ENCODE measurements at places on chromosomes 3 and 15. TPM values are rescaled to one million over a fixed set of nuclear protein-coding genes. Genes with fewer than 3 reads are reported as not detected.

DNA sequence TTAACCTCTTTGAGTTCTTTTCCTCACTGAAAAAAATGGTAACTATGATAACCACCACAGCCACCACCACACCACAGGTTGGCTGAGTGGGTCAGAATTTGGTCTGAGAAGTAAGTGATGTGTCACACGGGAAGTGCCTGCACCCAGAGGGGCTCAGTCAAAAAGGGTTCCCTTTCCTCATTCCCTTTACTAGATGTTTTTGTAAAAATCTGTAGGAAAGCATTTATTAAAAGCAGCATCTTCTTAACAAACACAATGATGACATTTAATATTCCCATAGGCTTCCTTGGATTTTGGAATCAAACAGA is 23.2 kb downstream of the CFAP92 start:
- DNase-seq: no peak

DNA sequence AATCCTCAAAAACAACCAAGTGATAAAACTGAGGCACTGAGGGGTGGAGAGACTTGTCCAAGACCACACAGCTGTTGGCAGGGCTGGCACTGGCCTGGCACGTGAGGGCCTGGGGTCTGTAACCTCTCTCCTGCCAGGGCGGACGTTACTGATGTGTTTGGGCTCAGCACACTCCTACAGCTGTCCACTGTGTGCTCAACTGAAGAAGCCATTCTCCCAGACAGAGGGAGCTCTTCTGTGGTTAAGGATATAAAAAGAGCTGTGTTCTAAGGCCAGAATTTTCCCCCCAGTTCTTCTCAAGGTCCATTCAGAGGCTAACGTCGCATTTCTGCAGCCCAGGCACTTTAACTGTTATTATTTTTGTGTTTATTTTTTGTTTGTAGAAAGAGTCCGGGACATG is 429.0 kb upstream of the ATP11B start:
- no peak for DNase-seq

DNA sequence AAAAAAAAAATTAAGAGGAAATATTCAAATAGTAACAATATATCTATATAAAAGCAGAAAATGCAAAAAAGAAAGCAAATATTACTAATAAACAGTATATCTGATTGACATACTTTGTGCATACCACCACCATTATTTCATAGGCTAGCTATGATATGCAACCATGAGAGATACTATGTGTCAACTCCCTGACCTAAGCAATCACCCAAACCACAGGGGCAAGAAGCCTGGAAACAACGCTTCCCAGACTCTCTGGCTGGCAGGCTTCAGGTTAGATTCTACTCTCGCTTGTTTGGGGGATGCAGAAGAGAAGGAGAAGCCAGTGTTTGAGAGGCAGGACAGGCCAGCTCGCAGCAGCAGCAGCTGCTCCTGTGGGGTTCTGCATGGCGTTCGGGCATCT is 169.3 kb upstream of the TPM1 start:
- DNase-seq: no peak

DNA sequence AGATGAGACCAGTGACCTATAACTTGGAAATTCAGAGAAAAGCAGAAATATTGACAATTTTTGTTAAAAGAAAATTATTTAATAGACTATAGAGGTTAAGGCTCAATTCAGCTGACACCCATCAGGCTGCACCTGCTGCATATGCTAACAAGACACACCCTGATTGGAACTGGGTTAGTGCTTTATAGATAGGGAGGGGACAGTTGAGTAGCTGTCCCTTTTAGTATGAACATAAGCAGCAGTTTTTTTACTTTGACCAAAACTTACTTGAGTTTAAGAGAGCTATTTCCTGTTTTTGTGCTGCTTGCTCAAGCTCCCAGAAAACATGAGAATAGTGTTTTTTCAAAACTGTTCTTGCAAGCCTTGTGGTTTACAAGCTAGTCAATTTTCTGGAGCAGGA is 292.6 kb downstream of the LRRC3B start:
- no peak for DNase-seq

CD200R1 gene
- 6.8 TPM for total RNA-seq

GRCh38 chr3:57062101-57062631 is 1.7 kb downstream of the SPATA12 start:
- no peak for DNase-seq

GRCh38 chr15:29792426-29793159 is 29.7 kb downstream of the TJP1 start:
- DNase-seq: no peak

SRGAP3 gene
- total RNA-seq: 0.54 TPM

DNA sequence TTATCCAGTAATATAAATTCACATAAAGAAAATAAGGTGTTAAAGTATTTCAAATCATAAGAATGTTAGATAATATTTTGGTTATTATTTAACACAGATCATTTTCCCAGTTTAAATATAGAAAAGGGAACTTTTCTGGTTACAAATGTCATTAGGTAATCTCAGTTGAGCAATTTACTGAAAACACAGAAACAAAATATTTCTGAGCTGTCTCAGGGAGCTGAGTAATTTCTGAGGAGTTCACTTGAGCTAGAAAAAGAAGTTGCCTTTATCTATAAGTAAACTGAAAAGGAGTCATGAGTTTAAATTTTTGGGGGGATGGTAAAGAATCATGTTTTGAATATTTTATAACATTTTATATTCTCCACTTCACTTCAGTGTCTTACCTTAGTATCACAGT is 855.4 kb upstream of the ARPP21 start:
- DNase-seq: no peak

DNA sequence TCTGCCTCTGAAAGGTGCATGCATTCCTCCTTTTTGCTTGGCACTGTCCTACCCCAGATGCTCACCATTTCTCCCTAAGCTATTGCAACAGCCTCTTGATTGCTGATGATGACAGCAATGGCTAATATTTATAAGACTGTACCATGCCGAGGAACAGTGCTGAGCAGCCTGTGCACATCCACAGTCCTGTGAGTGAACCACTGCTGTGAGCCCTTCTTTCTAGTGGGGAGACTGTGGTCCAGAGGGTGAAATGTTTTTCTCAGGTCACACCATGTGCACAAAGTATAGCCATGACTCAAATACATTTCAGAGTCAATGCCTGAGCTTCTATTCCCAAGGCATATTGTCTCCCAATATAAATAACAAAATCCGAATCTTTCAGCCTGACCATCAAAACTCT is 231.2 kb upstream of the LRTM1 start:
- no peak for DNase-seq

- DNase-seq: no peak
Measured at GRCh38 chr15:46703871-46704637, 1013.3 kb upstream of the SEMA6D start.

DNA sequence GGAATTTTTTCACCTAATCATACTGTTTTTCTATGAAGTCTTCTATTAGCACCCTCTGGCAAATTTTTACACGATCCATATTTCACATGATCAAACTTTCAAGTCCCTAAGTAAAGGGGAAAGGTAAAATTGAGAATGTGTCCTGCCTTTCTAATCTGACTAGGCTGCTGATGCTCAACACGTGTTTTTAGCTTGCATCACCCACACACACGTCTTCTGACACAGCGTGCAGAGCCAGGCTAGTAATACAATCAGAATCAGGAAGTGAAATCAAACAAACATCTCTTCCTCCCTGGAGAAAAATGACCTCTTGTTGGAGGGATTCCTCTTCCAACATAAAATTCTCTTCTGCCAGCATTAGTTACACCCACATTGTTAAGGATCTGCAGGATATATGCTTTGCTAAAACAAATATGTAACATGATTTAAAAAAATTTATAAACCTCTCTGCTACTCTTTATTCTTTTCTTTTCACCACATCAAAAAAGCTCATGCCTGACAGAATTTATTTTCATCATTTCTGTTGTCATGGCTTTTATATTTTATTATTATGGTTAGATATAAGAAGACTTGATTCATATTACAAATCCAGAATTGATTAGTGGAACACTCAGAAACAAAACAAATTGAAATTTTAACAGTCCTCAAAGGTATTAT is 122.4 kb downstream of the RAP2B start:
- DNase-seq: no peak

DNA sequence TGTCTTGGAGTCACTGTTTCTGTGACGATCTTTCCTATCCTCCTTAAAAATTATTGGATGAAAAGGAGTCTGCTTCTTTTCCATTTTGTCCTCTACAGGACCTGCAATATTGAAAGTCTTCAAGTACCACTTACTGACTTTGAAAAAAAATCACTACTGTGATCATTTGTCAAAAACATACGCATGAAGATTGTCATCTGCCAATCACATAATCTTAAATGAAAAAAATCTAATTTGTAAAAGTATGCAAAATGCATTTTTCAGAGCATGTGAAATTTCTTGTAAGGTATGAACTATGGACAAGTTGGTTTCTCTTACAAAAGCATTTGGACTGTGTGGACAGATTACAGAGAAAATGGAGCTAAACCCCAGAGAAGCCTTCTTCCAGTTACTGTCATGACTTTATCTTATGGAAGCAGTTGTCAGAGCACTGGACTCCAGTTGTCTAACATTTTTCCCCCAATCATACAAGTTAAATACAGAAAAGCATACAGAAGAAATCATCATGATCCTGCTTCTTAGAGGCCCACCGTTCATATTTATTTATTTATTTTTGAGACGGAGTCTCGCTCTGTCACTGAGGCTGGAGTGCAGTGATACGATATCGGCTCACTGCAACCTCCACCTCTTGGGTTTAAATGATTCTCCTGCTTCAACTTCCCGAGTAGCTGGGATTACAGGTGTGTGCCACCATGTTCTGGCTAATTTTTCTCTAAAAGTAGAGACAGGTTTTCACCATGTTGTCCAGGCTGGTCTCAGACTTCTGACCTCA is 3.4 kb upstream of the PXK start:
- no peak for DNase-seq

LYZL4 gene
- not detected for total RNA-seq

FAM81A gene
- total RNA-seq: 0.60 TPM
